Stimulated activated effector memory CD8-positive, alpha-beta T cell treated with anti-CD3 and anti-CD28 coated beads, Interleukin-12 subunit alpha, Interleukin-12 subunit beta, amount 100 ng/mL, for 72 hours (primary cell): ENCODE measurements at places on chromosomes 1 and 21.
A peak's percentile ranks its signal among the peaks of the same experiment; 100 is the strongest.

DNA sequence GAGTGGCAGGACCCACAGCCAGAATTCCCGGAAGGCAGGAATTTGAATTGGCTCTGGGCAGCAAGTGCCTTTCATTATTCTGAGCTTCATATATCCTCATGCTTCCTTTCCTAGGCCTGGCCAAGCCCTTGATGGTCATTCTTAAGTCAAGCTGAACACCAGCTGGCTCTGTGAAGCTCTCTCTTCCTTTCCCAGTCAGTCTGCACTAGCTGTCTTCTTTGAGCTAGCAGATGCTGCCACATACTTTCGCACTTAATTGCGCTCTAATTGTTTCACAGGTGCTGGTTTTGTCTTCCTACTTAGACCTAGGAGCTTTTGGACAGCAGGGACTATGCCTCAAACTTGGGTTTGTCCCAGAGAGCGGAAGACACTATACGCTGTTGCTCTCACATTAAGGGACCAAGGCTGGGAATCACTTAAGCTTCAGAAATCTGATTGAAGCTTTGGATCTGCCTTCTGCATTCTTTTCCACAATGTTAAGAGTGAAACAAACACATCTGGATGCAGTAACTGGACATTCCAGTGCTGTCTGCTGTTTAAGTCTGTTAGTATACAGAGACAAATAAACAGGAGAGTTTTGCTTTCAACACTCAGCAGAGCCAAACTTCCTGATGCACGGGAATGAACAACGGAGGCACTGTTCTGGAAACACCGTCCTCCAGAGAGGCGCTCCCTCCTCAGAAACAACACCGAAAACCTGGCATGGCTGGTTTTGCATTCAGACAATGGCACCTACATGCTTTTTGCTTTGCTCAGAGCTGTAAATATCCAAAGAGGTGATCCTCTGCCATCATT is 2.2 kb downstream of the TLR5 start:
- DNase-seq: no peak

- DNase-seq: no peak
Observed at GRCh38 chr1:160296036-160296435, 11.1 kb upstream of the PEX19 start.

DNA sequence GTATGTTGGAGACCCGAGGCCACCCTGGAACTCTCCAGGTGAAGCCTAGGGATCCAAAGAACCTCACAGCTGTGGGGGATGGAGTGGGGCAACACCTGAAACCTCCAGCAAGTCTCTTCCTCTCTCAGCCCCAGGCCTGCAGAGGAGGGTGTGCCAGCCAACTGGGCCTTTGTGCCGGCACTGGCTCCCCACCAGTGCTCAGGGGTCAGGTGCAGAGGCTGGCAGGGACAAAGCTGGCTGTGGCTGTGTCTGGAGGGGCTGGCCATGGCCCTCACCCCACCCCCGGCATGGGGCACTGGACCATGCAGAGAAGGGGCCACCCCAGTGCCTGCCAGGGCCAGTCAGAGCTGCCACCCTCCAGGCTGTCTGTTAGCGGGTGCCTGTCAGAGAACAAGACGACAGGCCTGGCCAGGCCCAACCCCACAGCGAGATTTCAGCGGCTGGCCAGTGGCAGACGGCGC is 3.9 kb downstream of the COL18A1 start:
- DNase-seq: no peak

DNA sequence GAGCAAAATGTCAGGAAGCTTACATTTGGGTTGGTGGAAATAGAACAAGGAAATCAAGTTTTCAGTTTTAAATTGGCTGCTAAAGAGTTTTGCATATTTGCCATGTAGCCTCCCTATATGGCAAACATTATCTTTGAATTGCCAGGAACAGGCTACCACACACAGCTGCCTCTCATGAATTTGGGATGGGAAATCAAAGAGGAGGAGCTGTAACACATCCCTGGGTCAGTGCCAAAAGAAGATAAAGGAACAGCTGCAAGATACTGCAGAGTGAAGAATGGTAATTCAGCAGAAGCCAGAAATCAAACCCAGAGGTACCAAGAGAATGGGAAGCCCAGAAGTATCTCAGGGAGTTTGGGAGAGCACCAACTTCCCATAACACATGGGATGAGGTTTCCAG is 18.6 kb upstream of the RASAL2 start:
- no peak for DNase-seq

- DNase-seq: peak; percentile 82
Observed at GRCh38 chr1:41891199-41891896, 27.4 kb downstream of the HIVEP3 start.
